ENCODE measurements at places on chromosomes 7 and 10.

GRCh38 chr7:17195576-17195975 is 102.9 kb upstream of the AHR start:
- no peak for DNase-seq

GRCh38 chr7:158067219-158067930 is 520.2 kb downstream of the PTPRN2 start:
- DNase-seq = no peak

DNA sequence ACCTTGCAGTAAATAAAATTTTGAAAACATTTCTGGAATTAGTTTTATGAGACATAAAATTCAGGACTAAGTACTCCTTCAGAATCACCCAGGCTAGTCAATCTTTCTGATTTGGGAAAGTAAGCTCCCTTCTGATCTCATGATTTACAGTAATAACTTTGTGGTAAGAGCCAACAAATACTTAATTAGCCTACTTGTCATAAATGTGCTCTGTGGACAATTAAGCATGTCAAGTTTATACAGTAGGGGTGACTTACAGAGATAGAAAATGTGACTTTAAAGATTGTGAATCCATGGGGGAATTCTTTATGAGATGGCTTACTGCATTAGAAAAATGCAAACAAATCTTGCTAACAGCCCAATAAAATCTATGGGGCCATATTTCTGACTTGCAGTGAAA is 616.9 kb upstream of the GHITM start:
- no peak for DNase-seq

DNA sequence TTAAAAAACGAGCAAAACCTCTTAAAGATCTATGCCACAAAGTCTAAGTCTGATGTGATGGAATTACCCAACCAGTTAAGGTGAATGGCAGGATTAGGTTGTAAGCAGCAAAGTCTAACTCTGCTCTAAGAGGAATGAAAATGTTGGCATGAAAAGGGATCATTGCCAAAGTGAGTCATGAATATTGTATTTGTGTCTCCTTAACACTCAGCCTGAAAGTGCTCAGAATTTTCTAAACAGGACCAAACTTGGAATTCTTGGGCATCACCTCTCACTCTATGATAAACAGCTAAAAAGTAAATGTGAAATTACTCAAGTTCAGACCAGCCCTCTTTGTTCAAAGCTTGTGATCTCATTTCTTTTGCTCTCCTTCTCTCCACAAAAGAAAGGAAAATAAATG is 27.0 kb downstream of the PPP1R3A start:
- DNase-seq = no peak

GRCh38 chr10:94607111-94607510 is 61.5 kb downstream of the HELLS start:
- no peak for DNase-seq

- no peak for DNase-seq
Measured at GRCh38 chr10:49367600-49367999, 28.3 kb downstream of the DRGX start.

- DNase-seq = no peak
Measured at GRCh38 chr7:3780525-3780924, 479.5 kb downstream of the SDK1 start.

GRCh38 chr10:9357471-9357870 is 1303.0 kb downstream of the GATA3 start:
- no peak for DNase-seq

DNA sequence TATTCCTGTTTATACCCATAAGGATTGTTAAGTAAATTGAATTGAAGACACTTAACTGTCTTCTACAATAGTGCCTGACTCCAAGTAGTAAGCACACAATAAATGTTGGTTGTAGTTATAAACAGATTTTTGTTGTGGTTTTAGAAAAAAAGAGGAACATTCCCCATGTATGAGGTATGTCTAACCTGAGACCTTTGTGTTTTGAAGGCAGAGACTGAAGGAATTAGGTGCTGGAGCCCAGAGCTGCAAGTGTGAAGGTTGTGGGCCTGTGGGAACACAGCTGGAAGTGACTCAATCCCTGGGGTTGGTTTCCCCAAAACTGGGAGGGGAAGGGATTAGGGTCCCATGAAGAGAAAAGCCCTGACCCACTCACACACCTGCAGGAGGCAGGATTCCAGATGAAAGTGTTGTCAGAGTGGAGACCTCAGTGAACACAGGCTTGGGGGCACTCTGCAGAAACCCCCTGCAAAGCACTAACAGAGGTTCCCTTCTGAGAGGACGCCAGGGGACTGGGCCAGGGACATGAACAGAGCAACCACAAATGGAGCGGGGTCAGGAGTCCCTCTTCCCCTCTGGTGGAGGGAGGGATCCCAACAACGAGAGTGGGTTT is 265.1 kb upstream of the KLF14 start:
- DNase-seq = no peak

DNA sequence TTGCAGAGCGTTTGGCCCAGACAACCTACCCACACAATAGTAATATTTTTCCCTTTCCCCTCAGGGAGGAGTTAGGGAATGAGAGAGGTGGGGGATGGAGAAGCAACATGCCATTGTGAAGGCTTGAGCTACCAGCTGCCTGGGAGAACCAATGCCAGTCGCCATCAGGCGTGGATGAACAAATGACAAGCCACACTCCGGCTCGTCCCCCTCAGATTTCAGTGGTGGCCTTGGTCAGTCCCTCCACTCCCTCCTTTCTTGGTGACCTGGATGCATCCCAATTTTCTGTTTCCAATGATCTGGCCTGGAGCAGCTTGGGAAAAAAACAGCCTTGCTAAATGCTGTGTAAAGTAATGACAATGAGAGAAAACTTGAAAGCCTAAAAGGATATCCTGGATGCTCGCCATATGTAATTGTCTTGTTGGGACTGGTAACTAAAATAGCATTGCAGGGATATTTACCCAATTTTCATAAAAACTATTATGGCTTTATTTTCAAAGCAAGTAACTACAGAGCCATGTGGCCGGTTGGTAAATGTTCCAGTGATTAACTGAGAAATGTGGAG is 110.7 kb downstream of the ICA1 start:
- no peak for DNase-seq

DNA sequence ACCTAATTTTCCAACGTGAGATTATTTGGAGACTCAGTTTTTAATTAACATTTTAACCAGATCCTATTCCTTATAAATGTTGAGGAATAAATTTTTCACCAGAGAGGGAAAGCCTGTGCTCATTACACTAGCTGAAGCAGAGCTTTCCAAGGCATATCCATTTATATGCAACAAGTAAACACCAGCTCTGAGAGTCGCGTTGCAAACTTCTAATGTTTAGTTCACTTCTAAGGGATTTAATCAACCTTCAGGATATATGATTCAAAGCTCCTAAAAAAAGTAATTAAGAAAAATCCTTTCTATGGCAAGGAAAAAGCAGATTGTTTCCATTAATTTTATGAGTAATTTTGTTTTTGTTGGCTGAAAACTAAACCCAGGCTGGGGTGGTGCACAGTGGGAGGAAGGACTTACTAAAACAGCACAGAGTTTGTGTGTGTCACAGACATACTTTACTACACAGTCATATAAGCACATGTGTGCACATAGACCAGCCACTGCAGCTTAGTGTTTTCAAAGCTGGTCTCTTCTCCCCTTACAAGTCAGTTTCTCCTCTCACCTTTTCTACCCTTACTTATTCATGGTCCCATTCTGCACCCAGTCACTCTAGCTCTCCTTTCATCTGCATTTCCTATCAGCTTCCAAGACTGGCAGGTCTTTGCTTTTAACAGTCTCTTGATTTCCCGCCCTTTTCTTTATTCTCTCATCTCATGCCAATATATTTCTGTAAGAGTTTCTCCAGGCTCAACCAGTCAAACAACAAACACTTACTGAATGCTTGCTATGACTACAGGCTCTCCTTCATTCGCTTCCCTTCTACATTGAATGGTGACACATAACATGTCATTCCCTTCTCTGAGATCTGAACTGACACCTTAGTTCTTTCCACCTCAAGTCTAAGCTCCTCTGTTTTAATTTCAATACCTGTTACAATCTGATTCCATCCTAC is 81.1 kb upstream of the FZD1 start:
- no peak for DNase-seq

DNA sequence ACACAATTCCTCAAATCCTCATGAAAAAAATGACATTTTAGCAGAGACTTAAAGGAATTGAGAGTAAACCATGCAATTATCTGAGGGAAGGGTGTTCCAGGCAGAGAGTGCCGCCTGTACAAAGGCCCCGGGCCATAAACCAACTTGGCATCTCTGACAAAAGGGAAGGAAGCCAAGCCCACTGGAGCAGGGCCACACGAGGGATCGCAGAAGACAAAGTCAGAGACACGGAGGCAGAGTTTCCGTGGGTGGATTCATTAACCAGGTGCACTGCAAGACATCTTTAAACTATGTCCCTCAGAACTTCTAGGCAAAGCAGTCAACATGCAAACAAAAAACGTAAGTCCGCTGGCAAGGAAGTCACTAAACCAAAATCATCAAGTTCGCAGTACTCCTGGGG is 92.0 kb downstream of the SFMBT2 start:
- no peak for DNase-seq

GRCh38 chr10:52423369-52423768 is 109.3 kb downstream of the DKK1 start:
- no peak for DNase-seq

DNA sequence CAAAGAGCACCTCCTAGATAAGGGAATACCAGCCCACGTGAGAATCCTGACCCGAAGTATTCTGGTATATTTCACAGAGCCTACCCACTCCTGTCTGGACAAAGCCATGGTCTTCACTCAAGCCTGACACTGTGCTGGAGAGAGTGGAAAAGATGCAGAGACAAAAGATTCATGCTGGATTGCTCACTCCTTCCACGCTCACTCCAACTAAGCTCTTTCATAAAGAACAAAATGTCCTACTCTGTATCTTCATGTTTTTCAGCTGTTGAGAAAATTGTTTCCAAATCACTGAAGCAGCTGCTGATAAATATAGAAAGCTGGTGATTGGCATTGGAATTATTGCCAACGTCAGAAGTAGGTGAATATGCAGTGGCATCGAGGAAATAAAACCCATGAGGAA is 106.0 kb downstream of the ABLIM1 start:
- DNase-seq = no peak

DNA sequence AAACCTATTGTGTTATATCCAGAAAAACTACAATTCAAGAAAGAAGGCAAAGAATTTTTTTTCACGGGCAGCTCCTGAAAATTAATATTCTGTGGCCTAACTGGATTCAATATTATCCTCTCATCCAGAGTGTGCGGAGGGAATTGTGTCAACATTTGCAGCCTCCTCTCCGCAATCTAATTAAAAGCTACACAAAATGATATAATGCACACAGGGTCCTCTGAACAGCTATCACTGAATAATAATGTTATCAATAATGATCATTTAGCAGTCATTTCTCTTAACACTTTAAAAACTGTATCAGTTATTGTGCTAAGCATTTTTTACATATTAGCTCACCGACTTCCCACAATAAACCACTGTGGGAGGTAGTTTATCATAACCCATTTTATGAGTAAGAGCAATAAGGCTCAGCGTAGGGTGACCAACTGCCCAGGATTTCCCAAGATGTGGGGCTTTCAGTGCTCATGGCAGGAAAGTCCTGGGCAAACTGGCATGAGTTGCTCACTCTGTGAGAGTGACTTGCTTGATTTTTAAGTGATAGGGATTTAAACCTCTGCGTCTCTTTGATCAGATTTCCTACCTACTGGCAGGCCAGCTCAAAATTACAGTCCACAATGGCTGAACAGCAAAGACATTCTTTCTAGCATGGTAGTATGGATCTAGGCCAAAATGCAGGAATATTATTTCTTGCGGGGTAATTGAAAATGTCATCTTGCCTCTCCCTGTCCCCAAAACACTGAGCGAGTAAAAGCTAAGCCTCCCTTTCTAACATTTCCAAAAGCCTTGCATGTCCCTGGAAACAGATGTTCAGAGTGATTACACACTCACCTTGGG is 65.7 kb downstream of the AOAH start:
- DNase-seq = no peak

DNA sequence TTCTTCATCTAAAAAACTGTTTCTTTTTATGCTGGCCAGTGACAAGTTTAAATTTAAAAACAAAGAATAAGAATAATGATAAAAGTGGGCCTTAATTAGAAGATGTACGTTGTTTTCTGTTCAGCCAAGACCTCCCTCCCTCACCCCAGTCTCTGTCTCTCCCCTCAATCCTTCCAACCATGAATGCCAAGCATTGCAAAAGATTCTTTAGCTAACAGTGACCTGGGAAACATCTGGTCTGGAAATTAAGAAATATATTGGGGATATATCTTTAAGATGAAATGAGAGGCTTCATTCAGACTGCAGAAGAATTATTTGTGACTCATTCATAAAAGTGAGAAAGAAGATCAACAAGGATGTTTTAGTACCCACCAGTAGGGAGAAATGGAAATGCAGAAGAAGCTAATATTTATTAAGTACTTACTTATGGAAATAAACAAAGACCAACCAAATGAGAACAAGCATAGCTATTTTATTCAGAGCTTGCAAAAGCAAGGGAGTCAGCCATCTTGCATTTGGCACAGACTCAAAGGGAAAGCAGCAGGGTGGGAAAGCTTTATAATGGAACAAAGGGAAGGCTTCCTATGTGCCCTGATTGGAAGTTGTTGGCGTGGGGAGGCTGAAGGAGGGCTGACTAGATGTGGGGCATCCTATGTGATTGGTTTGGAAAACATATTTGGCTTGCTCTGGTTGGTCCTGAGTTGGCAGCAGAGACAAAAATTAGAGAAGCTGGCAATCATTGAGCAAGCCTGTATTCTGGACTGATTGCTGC is 595.4 kb upstream of the GHITM start:
- no peak for DNase-seq

GRCh38 chr7:29319719-29320521 is 125.3 kb downstream of the CHN2 start:
- DNase-seq = no peak

GRCh38 chr7:37118004-37118403 is 330.7 kb downstream of the ELMO1 start:
- DNase-seq = no peak

DNA sequence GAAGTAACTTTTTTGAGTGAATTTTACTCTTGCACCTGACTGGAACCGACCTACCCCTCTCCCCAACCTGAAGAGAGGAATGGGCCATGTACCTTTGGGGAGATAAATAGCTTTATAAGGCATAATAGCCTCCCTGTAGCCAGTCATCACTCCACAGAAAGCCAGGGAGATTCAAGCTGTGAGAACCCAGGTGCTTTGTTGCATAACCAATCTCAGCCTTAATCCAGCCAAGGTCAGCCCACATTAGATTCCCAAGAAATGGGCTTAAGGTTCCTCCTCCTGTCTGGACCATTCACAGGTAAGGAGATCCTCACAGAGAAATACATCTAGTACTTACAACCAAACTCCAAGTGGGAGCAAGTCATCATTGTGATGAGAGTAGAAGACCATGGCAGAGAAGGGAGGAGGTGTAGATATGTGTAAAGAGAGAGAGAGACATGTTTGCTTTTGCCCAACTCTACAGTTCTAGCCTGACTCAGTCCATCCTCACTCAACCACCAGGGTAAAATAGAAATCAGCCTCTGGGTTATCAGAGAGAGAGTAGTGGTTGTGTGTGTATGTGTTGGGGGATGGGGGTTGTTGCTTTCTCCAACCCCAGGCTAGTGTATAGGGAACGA is 23.6 kb downstream of the SKIDA1 start:
- no peak for DNase-seq
